ENCODE measurements at places on chromosomes 2 and 18. TPM values are rescaled to one million over a fixed set of nuclear protein-coding genes. Genes with fewer than 3 reads are reported as not detected.

GRCh38 chr2:172928756-172929155, 146.9 kb upstream of the MAP3K20 start:
- no peaks in the 10 kb centered on the region for H3K36me3 ChIP-seq
- H3K4me1 ChIP-seq: peaks cover 2% of the 10 kb centered on the region
- no peak overlapping the region for H3K27ac ChIP-seq
- DNase-seq: no peak
- H3K27me3 ChIP-seq: no peaks in the 10 kb centered on the region

DNA sequence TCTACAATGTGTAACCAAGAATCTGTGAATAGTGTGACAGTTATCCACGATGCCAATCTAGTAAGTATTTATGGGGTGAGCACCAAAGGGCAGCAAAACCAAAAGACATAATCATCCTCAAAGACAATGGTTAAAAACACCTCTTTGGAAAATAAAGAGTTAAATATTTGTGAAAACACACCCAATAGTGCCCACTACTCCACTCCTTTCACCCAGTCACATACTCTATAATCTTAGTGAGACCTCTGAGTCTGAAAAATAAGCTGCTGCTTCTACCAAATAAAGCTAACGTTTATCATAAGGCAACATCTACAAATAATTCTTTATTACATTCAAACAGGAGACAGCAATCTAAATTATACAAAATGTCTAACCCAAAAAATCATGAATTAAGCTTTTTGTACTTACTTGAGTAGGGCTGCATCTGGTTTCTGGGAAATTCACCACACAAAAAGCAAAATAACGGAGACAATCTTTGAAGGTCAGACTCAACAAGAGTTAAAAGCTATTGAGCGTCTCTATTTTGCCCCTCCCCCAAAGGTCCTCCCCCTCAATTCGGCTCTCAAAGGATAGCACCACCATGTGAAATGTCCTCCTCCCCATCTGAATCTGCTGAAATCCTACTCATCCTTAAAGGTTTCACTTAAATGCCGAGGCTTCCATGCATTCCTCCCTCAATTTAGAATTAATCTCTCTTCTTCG, 2.0 kb downstream of the RAPH1 start:
- DNase-seq: no peak
- H3K27ac ChIP-seq: no peak overlapping the region
- H3K36me3 ChIP-seq: peaks cover 9% of the 10 kb centered on the region
- H3K4me1 ChIP-seq: peaks cover 2% of the 10 kb centered on the region
- no peaks in the 10 kb centered on the region for H3K27me3 ChIP-seq

GRCh38 chr18:3012136-3013023, 564 bp downstream of the LPIN2 start:
- H3K36me3 ChIP-seq: peaks cover 40% of the 10 kb centered on the region
- H3K4me3 ChIP-seq: peak overlapping the region; percentile 86
- H3K27me3 ChIP-seq: no peaks in the 10 kb centered on the region
- H3K27ac ChIP-seq: no peak overlapping the region
- no peaks in the 10 kb centered on the region for H3K4me1 ChIP-seq

DNA sequence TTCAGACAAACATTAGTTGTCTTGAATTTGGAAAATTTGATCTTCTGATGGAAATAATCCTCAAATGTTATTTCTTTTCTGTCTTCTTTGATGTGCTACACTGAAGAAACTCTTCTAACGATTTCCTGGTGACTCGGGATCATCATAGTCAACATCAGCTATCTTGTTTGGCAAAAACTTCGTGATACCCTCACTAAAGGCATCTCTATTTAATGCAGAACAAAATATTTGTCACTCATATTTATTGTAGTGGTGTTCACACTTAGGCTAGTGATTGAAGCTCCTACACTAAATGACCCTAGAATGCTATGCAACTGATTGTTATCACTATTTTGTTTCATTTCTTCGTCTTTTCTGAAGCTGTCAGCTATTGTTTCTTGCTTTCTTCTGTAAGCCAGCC, 334.7 kb upstream of the ZEB2 start:
- H3K4me3 ChIP-seq: no peak overlapping the region
- no peaks in the 10 kb centered on the region for H3K27me3 ChIP-seq
- DNase-seq: no peak
- no peaks in the 10 kb centered on the region for H3K4me1 ChIP-seq
- H3K36me3 ChIP-seq: no peaks in the 10 kb centered on the region
- H3K27ac ChIP-seq: no peak overlapping the region

- H3K4me1 ChIP-seq: peaks cover 4% of the 10 kb centered on the region
- no peak overlapping the region for H3K4me3 ChIP-seq
These were observed 4.4 kb upstream of the TWIST2 start for GRCh38 chr2:238843476-238843875.

- no peaks in the 10 kb centered on the region for H3K27me3 ChIP-seq
- no peak overlapping the region for H3K27ac ChIP-seq
- peak overlapping the region; percentile 80 for H3K4me3 ChIP-seq
- DNase-seq: no peak
These were observed 69.3 kb upstream of the ITGB6 start for GRCh38 chr2:160269365-160269764.

DNA sequence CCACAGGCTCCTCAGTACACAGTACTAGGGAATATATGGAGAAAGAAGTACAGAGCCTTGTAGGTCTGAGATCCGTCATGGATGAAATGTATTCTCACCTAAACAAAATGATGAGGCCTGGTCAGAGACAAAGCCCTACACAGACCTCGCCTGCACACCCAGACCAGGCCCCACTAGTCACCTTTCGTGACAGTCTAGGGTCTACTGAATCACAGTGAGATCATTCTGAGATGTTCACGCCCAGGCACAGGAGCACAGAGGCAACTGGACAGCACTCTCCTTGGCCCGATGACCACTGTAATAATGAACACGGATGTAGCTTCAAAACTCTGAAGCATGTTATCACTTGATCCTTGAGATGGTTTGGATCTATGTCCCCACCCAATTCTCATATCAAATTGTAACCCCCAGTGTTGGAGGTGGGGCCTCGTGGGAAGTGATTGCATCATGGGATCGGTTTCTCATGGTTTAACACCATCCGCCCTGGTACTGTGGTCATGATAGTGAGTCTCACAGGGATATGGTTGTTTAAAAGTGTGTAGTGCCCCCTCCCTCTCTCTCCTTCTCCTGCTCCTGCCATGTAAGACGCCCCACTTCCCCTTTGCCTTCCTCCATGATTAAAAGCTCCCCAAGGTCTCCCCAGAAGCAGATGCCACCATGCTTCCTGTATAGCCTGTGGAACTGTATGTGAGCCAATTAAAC, 15.1 kb downstream of the DOCK10 start:
- H3K27ac ChIP-seq: no peak overlapping the region
- H3K27me3 ChIP-seq: no peaks in the 10 kb centered on the region
- DNase-seq: no peak
- no peak overlapping the region for H3K4me3 ChIP-seq
- no peaks in the 10 kb centered on the region for H3K4me1 ChIP-seq
- H3K36me3 ChIP-seq: no peaks in the 10 kb centered on the region

GRCh38 chr2:194867328-194867727, 789.7 kb upstream of the SLC39A10 start:
- no peaks in the 10 kb centered on the region for H3K4me1 ChIP-seq
- no peak for DNase-seq
- no peak overlapping the region for H3K4me3 ChIP-seq
- no peak overlapping the region for H3K27ac ChIP-seq
- H3K27me3 ChIP-seq: no peaks in the 10 kb centered on the region

- H3K27me3 ChIP-seq: no peaks in the 10 kb centered on the region
- H3K4me1 ChIP-seq: no peaks in the 10 kb centered on the region
- no peak overlapping the region for H3K27ac ChIP-seq
- DNase-seq: no peak
- no peak overlapping the region for H3K4me3 ChIP-seq
These were observed 16.2 kb upstream of the ESPNL start for GRCh38 chr2:238083919-238084318.

DNA sequence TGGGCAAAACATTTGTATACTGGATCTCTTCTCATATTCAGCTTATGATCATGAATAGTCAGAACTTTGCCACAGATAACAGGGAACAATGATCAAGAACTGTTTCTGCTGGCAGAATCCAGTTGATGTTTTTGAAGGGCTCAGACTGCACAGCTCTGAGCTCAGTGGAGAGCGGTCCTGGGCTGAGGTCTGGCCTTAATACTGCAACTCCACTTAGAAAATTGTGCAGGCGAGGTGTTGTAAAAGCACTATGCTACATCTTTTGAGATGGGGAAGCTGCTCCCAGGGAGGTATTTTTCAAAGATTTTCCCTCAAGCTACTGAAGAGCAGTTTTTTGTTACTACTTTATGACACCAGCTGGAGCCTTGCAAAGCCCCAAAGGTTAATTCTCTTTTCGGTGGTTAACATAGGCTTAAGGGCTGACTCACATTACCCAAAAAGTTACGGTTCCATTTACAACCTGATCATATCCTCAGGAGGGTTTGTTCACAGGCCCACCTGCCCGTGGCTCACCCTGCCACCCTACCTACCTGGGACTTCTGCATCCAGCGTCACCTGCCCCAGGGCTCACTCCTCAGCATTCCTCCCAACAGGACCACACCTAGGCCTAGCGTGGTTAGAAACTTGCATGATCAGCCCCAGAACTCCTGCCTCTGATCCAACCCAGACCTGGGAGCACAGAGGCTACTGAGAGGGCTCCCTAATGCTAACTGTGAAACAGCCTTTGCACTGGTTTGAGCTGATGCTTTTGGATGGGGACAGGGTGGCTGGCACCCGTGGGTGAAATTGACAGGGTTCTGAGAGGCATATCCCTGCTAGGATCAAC, 114.4 kb downstream of the NCK2 start:
- no peak for DNase-seq
- no peak overlapping the region for H3K27ac ChIP-seq
- peaks cover 7% of the 10 kb centered on the region for H3K4me1 ChIP-seq
- H3K36me3 ChIP-seq: peaks cover 19% of the 10 kb centered on the region
- no peak overlapping the region for H3K4me3 ChIP-seq

Gene TMEM17
- 1.5 TPM for total RNA-seq

Gene ACMSD
- not detected for total RNA-seq

Gene ARHGEF33
- 0.92 TPM for total RNA-seq
